IMR-90 (cell line): ENCODE measurements at places on chromosomes 11 and 22. TPM values are rescaled to one million over a fixed set of nuclear protein-coding genes. Genes with fewer than 3 reads are reported as not detected.

GRCh38 chr11:110776081-110776480, 63.8 kb upstream of the ARHGAP20 start:
- no peak overlapping the region for H3K27ac ChIP-seq
- H3K4me3 ChIP-seq = no peak overlapping the region
- DNase-seq = peak; percentile 15
- H3K4me1 ChIP-seq = peaks cover 8% of the 10 kb centered on the region
- H3K27me3 ChIP-seq = no peaks in the 10 kb centered on the region

- H3K27ac ChIP-seq = no peak overlapping the region
- no peak for DNase-seq
- no peak overlapping the region for H3K4me3 ChIP-seq
- no peaks in the 10 kb centered on the region; the same call in 1 of the 2 replicates for H3K27me3 ChIP-seq
- no peaks in the 10 kb centered on the region for H3K4me1 ChIP-seq
Observed at GRCh38 chr22:42320443-42321416, 50.3 kb upstream of the TCF20 start.

The BATF2 gene
- total RNA-seq = 0.36 and 0.56 TPM in 2 replicates

- H3K4me3 ChIP-seq = no peak overlapping the region
- H3K36me3 ChIP-seq = no peaks in the 10 kb centered on the region
- no peaks in the 10 kb centered on the region for H3K27me3 ChIP-seq
- peak; percentile 32 for DNase-seq
- H3K4me1 ChIP-seq = no peaks in the 10 kb centered on the region
- no peak overlapping the region for H3K27ac ChIP-seq
Observed at GRCh38 chr11:47967577-47968525, 12.5 kb upstream of the PTPRJ start.

DNA sequence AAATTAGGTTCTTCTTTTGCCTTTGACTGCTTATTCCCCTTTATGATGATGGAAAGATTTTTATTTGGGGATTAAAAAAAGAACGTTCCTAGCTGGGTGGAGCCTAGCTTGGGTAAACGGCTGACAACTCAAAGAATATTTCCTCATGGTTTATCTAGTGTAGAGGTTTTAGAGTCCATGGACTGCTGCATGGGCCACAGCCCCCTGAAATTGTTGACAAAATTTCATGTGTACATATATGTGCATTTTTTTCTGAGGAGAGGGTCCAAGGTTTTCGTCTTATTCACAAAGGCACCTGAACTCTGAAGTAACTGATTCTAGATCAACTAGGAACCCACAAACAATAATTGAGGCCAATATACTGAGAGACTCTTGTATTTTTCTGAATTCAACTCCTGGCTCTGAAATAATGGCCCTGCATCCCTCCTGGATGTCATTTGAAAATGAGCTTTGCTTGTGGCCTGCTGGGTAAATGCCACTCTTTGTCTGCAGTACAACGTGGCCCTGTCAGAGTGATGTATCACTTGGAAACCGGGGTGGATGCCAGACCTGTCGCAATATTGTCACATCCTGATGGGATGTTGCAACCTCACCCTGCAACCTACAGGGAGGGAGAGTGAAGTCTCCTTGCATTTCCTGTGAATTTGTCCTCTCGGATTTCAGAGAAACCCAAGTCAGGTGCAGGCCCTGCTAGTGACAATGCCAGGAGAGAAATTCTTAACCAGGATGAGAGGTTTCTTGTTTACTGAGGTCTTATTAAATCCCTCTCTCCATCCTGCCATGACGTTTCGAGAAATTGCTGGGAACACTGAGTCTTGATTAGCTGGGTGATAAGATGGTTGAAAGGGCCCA, 33.8 kb downstream of the EHF start:
- peaks cover 11% of the 10 kb centered on the region for H3K4me1 ChIP-seq
- peak; percentile 66 for DNase-seq
- no peaks in the 10 kb centered on the region for H3K27me3 ChIP-seq

The ALG9 gene
- total RNA-seq = 35.7 and 44.7 TPM in 2 replicates

The MAPK8IP2 gene
- total RNA-seq = under 0.01 TPM in 2 replicates

The APOBEC3B gene
- 17.2 and 17.6 TPM in 2 replicates for total RNA-seq

The SSTR3 gene
- total RNA-seq = under 0.01 TPM in 2 replicates

GRCh38 chr22:29328566-29329500, 13.3 kb upstream of the RASL10A start:
- no peaks in the 10 kb centered on the region for H3K27me3 ChIP-seq
- H3K27ac ChIP-seq = no peak overlapping the region
- no peak overlapping the region for H3K4me3 ChIP-seq
- H3K36me3 ChIP-seq = peaks cover 39% of the 10 kb centered on the region
- peak; percentile 22 for DNase-seq

- H3K4me3 ChIP-seq = no peak overlapping the region
- H3K4me1 ChIP-seq = no peaks in the 10 kb centered on the region
- DNase-seq = no peak
- no peaks in the 10 kb centered on the region for H3K27me3 ChIP-seq
- no peak overlapping the region for H3K27ac ChIP-seq
Observed at GRCh38 chr11:39174196-39174595, 2285.3 kb downstream of the LRRC4C start.

- no peak overlapping the region for H3K4me3 ChIP-seq
- no peaks in the 10 kb centered on the region for H3K36me3 ChIP-seq
- H3K27me3 ChIP-seq = no peaks in the 10 kb centered on the region
- no peak overlapping the region for H3K27ac ChIP-seq
- DNase-seq = no peak
Observed at GRCh38 chr11:12271241-12271640, 106.1 kb upstream of the PARVA start.

- H3K27ac ChIP-seq = no peak overlapping the region
- peaks cover 20% of the 10 kb centered on the region for H3K36me3 ChIP-seq
- H3K27me3 ChIP-seq = no peaks in the 10 kb centered on the region
- DNase-seq = no peak
- no peaks in the 10 kb centered on the region for H3K4me1 ChIP-seq
Observed at GRCh38 chr22:40878922-40879321, 17.0 kb upstream of the DNAJB7 start.

GRCh38 chr22:50146439-50147238, 23.9 kb upstream of the PANX2 start:
- peaks cover 4% of the 10 kb centered on the region for H3K27me3 ChIP-seq
- H3K4me3 ChIP-seq = no peak overlapping the region
- H3K36me3 ChIP-seq = peaks cover 8% of the 10 kb centered on the region; the same call in 1 of the 2 replicates
- no peak overlapping the region for H3K27ac ChIP-seq
- DNase-seq = peak; percentile 71
- H3K4me1 ChIP-seq = peaks cover 12% of the 10 kb centered on the region

DNA sequence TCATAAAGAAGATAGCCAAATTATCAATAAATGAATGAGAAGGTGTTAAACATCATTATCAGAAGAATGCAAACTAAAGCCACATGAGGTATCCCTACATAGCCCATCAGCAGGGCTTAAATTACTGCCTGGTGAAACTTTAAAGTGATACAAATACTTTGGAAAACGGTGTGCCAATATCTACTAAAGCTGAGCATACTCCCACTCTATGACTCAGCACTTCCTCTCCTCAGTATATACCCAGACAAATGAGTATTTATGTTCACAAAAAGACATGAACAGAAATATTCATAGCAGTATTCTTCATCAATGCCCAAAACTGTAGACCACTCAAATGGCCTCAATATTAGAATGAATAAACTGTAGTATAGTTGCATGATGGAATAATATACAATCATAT, 284.6 kb upstream of the ZC3H12C start:
- DNase-seq = peak; percentile 51
- H3K27ac ChIP-seq = no peak overlapping the region
- no peak overlapping the region for H3K4me3 ChIP-seq
- H3K27me3 ChIP-seq = no peaks in the 10 kb centered on the region
- H3K4me1 ChIP-seq = no peaks in the 10 kb centered on the region

- no peaks in the 10 kb centered on the region for H3K36me3 ChIP-seq
- no peak for DNase-seq
- H3K4me1 ChIP-seq = no peaks in the 10 kb centered on the region
Observed at GRCh38 chr11:81030186-81030585, 1589.4 kb upstream of the TENM4 start.

GRCh38 chr22:39908136-39908535, 7.3 kb downstream of the GRAP2 start:
- DNase-seq = no peak
- H3K27me3 ChIP-seq = peaks cover 29% of the 10 kb centered on the region
- no peak overlapping the region for H3K4me3 ChIP-seq
- H3K36me3 ChIP-seq = no peaks in the 10 kb centered on the region
- H3K27ac ChIP-seq = no peak overlapping the region

The ENTHD1 gene
- not detected in 2 replicates for total RNA-seq

DNA sequence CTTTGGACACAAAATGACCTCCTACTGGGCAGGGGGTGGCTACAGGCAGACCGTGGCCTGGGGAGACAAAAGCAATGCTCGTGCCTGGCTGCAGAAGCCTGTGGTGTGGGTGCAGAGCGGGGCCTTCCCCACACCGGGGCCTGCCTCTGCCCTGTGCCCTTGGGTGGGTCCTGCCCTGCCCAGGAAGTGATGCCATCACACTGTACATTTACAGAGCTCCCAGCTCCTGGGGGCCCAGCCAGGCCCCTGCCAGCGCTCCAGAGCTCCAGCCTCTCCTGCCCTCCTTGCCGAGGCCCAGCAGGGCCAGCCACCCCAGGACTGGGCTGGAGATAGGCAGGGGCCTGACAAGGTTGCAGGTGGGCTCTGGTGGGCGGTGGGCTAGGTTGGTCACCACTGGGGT, 40.1 kb downstream of the MUC5B start:
- H3K36me3 ChIP-seq = no peaks in the 10 kb centered on the region
- H3K4me1 ChIP-seq = peaks cover 11% of the 10 kb centered on the region
- H3K27ac ChIP-seq = no peak overlapping the region
- H3K4me3 ChIP-seq = no peak overlapping the region; the same call in 1 of the 2 replicates
- H3K27me3 ChIP-seq = no peaks in the 10 kb centered on the region

DNA sequence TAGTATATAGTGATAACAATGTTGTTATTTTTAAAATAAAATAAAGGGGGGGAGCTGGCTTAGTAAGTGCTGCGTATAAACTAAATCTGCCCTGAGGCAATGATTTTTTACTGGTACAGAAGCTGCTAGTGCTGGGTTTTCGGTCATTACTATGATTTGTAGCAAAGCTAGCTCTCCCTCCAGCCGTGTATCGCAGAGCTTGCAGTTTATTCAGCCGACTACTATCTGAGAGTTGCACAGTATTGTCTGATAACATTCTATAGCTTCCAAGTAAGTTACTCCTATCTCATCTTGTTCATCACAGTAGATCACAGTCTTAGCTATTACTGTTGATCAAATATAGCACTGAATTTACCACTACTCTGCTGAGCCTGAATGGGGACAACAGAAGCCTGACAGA, 805.5 kb upstream of the ARHGAP42 start:
- H3K4me1 ChIP-seq = no peaks in the 10 kb centered on the region
- H3K4me3 ChIP-seq = no peak overlapping the region
- no peaks in the 10 kb centered on the region for H3K36me3 ChIP-seq
- no peaks in the 10 kb centered on the region for H3K27me3 ChIP-seq
- H3K27ac ChIP-seq = no peak overlapping the region

The RIMBP3B gene
- 0.18 and 0.28 TPM in 2 replicates for total RNA-seq
